ENCODE measurements at places on chromosomes 5 and 9. TPM values are rescaled to one million over a fixed set of nuclear protein-coding genes. Genes with fewer than 3 reads are reported as not detected.

Gene KIF4B
- not detected for total RNA-seq

Gene NIPAL4
- total RNA-seq = not detected

Gene LCN2
- total RNA-seq = not detected

Gene KCNN2
- not detected for total RNA-seq

Gene SLC2A6
- 7.3 TPM for total RNA-seq

Gene GRIN3A
- total RNA-seq = 0.09 TPM

Gene CAVIN4
- total RNA-seq = 1.4 TPM

Gene IFNB1
- not detected for total RNA-seq

Gene WDR70
- total RNA-seq = 24.6 TPM

Gene TOMM5
- total RNA-seq = 58.5 TPM

- DNase-seq = no peak
Observed at GRCh38 chr5:123115020-123115419, 26.0 kb downstream of the PRDM6 start.

DNA sequence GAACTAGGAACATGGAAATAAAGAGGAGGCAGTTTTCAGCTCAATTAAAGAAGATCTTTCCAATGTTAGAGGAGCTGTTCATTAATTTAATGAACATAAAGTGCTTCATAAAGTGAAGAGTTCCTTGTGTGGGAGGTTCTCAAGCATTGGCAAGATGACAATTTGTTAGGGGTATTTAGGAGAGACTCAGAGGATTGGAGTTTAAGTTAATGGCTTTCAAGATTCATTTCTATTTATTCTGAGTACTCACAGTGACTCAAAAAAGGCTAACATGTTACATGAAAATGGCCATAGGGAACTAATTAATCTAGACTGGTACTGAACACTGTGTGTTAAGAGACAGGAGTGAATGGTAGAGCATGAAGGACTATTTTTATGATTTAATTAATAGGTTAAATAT is 55.4 kb upstream of the CDH12 start:
- no peak for DNase-seq

DNA sequence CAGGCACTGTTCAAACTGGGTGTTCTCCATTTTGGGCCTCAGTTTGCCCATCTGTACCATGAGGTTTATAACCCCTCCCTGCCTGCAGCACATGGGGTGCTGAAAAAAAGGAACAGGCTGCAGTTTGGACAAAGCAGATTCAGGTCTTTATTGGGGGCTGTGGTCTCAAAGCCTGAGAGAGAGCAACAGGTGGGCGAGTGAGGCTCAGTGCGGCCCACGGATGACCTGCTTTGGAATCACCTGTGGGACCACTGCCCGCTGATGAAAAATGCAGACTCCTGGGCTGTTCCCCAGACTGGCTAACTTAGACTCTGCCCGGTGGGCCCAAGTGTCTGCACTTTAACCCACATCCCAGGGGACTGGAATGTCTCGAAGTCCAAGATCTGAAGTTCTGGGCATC is 11.8 kb upstream of the DAB2IP start:
- no peak for DNase-seq

DNA sequence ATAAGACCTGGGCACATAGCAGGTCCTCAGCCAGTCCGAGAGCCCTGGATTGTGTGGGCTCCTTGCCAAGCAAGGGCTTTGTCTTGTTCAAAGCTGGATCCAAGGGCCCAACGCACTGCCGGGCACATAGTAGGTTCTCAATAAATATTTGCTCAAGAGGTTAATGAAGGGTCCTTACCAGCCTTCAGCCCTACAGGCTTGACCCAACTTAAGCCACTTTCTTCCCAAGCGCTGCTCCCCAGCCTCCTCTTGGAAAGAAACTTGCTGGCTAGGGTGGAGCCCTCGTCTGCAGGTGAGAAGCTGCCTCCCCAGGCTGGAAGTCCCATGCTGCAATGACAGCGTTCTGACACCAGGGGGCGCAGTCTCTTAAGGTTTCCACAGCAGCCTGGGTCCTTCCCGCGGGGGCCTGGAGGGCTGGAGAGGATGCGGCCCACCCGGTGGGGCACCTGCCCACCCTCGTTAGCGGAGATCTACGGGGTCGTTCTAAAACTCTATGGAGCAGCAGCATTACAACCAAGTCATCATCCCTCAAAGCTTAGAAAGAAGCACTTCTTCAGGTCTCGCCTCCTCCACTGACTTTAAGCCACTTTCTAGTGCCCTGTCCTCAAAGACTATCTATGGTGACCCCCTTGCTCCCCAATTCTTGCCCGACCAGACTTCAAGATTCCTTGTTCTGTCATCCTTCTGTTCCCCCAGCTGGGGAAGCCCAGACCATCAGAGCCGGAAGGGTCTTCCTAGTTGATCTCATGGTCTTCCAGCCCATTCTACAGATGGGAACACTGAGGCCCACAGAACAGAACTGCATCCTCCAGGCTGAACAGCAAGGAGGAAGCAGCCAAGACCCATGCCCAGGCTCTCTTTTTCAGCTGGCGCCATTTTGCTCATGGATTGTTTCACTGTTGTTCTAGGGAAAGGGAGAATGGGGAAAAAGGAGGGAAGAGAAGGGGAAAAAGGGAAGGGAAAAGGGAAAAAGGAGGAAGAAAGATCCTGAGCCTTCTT is 115.4 kb downstream of the LHX2 start:
- DNase-seq = peak; percentile 72

GRCh38 chr9:94920420-94921091 is 194.1 kb downstream of the AOPEP start:
- peak; percentile 96 for DNase-seq

DNA sequence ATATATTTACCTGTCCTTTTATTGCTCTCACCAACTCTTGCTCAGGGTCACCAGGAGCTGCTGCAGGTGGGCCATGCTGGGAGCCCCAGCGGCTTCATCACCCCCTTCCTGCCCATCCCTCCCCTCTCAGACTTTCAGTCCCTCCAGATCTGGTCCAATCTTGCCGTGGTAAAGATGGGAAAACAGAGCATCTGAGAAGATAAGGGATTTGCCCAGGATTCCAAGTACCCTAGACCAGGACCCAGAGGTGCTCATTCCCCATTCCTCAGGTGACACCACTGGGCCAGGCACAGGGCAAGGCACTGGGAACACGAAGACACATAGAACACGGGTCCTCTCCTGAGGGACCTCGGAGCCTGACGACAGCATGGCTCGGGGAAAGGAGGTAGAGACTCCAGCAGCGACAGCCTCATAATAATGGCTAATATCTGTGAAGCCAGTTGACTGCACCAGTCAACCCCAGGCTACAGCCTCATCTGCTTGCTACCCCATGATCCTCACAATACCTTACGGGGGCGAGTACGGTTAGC is 18.0 kb downstream of the TMOD1 start:
- DNase-seq = no peak

- no peak for DNase-seq
Observed at GRCh38 chr9:90018688-90019087, 413.9 kb downstream of the GADD45G start.

DNA sequence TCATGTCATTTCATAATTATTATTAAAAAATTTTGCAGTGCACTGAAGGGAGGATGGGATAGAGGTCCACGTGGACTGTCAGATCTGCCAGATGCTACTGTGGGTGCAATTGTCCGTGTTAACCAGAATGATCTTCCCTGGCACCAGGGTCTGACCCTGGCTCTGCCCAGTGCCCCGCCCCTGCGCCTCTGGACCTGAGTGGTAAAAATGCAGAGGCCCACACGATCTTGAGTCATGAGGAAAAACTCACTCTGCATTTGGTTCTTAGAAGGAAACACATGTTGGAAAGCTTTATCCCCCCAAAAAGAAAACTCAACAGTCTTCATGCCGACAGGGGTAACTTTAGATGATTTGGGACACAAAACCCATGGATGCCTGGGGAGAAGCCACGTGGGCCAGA is 20.1 kb upstream of the BARX1 start:
- no peak for DNase-seq

DNA sequence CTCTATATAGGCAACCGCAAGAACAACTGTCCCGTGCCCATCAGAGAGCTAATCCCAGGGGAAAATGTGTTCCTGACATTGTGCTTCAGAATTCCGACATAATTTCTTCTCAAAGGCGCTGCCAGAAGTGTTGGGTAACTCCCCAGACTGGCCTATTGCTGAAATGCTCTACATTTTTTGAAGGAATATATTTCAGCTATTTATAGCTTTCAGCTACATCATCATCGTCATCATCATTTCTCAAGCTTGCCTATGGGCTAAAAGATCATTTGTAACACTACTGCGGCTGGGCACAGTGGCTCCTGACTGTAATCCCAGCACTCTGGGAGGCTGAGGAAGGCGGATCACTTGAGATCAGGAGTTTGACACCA is 49.7 kb downstream of the MYO10 start:
- DNase-seq = peak; percentile 97

- peak; percentile 54 for DNase-seq
Observed at GRCh38 chr9:96513622-96514021, 63.7 kb downstream of the HABP4 start.

DNA sequence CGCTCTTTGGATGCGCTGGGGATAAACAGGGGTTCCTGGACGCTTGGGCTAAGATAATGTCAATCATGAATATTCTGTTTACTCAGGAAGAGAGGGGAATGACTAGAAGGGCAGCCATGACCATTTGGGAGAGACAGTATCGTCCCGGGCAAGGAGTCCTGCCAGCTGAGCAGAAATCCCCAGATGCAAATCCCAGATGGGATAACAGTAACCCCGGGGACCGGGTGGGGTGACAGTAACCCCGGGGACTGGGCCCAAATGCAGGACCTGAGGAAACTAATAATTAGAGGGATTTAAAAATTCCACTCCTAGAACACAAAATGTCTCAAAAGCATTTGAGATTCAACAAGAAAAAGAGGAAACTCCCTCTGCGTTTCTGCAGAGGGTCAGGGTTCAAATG is 189.0 kb upstream of the PPP1R26 start:
- DNase-seq = no peak

GRCh38 chr5:91386120-91386519 is 3.0 kb upstream of the ARRDC3 start:
- peak; percentile 61 for DNase-seq

DNA sequence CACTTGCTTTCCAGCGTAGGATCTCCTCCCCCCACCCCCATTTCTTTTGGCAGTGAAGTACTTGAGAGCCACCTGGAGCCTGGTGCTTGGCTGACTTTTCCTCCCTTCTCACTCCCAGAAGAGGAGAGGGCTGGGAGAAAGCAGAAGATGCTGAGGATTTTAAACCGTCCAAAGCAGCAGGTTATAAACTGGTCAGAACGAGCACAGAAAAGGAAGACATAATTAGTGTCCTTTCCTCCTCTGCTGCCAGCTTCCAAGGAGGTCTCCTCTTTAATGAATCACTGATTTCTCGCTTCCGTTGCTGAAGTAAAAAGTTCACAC is 563 bp upstream of the FGF10 start:
- DNase-seq = peak; percentile 1

- DNase-seq = peak; percentile 86
Observed at GRCh38 chr5:147578228-147579024, 68.6 kb upstream of the DPYSL3 start.

DNA sequence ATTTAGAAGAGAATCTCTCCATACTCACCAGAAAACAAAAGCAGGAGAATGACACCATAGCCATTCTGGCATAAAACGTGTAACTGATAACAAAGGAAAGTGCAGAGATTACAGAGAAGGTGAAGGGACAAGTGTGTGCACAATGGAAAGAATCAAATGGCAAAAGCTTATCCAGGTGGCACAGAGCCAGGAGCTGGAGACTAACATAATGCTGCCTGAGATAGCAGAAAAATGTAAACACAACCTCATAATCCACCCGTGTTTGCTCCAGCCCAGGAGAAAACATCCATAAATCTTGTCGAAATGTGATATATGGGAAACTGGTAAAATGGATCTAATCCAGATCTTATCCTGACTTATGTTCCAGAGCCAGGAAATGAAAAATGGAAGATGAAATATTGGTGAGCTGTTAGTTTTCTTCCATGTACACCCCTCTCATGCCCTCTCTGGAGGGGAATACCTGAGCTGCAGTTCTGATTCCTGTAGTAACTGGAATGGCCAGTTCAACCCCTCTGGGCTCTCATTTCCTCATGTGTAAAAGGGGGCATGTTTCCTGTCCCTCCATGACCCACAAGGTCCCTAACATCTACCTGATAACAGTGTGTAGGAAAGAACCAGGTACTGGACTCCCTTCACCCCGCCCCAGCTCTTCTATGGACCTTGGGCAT is 212.3 kb upstream of the DAPK1 start:
- peak; percentile 96 for DNase-seq

GRCh38 chr9:4022435-4023067 is 277.3 kb downstream of the GLIS3 start:
- DNase-seq = no peak

DNA sequence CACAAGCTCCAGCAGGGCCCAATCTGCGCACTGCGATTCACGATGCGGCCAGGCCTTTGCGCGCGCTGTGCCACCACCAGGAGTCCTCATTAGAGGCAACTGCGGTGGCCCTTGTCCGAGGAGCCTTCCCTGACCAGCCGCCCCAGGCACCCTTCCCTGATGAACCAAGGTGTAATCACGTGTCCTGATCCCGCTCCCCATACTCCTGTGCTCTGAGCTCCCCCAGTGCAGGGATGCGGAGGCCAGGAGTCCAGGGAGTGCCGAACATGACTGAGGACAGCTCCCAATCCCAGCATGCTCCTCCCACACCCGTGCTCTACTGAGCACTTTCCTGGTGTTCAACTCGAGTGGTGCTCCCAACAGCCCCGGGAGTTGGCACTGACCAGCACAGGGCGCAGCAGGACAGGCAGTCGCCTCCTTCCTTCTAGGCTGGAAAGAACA is 134.8 kb downstream of the ZNF354C start:
- DNase-seq = no peak

- DNase-seq = peak; percentile 11
Observed at GRCh38 chr5:15926586-15926985, 253.0 kb downstream of the MARCHF11 start.

DNA sequence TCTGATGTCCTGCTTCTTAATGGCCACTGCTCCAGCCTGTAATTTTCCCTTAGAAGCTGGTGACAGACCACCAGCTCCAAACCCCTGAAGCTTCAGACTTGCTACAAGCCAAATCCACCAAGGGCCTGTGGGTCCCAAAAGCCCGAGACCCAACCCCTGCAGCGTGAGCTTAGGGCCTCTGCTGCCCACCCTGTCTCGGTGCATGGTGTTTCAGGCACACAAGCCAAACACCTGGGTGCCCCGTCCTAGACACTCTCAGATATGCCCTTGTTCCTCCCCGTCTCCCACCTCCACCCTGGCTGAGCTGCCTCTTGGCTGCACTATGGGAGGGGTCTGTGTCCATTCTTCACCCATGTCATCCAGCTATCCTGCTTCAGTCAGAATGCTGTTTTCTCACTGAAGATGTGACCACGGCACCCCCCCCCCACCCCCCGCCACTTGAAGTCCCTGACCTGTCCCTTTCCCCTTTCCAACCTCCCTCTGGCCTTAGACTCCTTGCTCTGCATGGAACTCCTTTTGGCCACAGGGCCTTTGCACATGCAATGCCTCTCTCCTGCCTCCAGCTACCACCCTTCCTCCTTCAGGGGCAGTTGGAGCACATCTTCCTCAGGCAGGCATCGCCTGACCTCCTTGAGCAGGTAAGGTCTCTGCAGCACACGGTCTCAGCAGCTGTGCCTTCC is 55.8 kb downstream of the ZNF354C start:
- DNase-seq = no peak

- DNase-seq = peak; percentile 17
Observed at GRCh38 chr5:122870219-122870856, 24.9 kb downstream of the SNX24 start.

GRCh38 chr9:128998462-128998861 is 29.7 kb downstream of the SH3GLB2 start:
- no peak for DNase-seq

- DNase-seq = no peak
Observed at GRCh38 chr5:159343295-159344094, 13.2 kb upstream of the IL12B start.

Measured in fibroblast of the aortic adventitia (primary cell).